Stimulated activated CD4-positive, alpha-beta T cell treated with anti-CD3 and anti-CD28 coated beads, TNF-alpha, amount 100 ng/mL, for 1 hour (primary cell): ENCODE measurements at places on chromosomes 5 and 9.

GRCh38 chr5:14686517-14686916 is 22.0 kb downstream of the OTULIN start:
- DNase-seq, result no peak

DNA sequence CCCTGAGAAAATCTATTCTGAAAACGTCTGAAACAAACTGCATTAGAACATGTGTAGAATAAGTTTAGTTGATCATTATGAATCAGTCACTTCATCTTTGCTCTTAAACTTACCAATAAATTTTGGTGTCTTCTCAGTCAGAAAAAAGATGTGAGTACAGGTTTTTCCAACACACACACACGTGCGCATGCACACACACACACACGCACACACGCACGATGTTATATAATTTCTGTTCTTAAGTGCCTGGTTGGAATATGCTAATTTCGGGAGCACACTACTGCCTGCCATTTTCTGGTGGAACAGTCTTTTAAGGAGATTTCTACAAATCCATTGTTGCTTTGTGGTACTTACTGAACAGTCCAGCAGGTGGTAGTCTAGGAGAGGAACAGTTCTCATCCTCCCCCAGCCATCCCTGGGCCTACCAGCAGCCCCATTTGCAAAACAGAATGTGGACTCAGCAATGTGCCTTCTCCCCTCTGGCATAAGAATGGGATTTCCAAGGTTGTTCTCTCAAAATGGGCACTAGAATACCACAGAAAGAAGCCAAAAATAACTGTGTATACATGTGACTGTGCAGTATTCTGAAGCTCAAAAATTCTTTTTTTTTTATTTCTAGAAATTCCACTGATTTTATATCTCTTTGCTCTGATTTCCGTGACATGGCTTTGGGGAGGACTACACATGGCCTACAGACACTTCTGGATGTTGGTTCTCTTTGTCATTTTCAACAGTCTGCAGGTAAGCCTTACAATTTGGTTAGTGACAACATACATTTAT is 281.3 kb downstream of the ARRDC3 start:
- no peak for DNase-seq

GRCh38 chr5:8156706-8157105 is 287.8 kb downstream of the MTRR start:
- no peak for DNase-seq

DNA sequence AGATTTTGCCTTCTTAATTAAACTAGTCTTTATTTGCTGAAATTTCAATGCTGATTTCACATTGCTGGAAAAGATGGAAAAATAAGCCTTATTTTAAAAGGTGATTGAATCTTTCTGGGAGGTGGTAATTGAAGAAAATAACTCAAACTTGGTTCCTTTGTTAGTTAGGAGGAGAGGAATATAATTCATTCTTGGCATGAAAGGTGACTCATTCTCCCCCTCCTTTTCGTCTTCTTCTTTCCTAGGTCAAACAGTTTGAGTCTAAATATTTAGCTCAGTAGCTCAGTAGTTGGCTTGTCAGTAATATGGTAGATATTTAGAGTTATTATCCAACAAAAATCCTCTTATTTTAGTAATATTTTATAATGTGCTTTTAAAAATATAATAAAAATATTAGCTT is 353.9 kb upstream of the MEF2C start:
- no peak for DNase-seq

GRCh38 chr9:130565792-130566191 is 13.6 kb upstream of the FUBP3 start:
- DNase-seq, result no peak

DNA sequence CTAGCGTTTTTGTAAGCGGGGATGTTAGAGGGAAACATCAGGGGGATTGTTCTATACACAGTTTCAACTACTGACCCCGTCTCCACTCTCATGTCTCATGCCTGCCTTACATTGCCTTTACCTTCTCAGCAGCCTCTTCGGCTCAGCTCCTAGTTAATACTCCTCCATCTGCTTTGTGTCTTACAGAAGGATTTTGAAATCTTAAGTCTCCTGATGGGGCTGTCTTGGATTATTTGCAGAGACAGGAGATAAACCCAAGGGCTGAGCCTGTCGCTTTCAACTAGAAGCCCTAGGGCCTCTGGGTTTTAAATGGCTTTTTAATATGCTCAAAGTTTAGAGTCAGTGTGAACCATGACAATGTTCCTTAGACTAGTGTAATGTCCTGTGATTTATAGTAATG is 161.5 kb downstream of the CARTPT start:
- no peak for DNase-seq

- DNase-seq, result no peak
Measured at GRCh38 chr9:115997923-115998322, 155.7 kb upstream of the PAPPA start.

- peak; percentile 7 for DNase-seq
Measured at GRCh38 chr5:159412284-159413046, 82.2 kb upstream of the IL12B start.

- DNase-seq, result no peak
Measured at GRCh38 chr5:180082633-180083420, 11.3 kb upstream of the RNF130 start.
